ENCODE measurements at places on chromosomes 4 and X.

DNA sequence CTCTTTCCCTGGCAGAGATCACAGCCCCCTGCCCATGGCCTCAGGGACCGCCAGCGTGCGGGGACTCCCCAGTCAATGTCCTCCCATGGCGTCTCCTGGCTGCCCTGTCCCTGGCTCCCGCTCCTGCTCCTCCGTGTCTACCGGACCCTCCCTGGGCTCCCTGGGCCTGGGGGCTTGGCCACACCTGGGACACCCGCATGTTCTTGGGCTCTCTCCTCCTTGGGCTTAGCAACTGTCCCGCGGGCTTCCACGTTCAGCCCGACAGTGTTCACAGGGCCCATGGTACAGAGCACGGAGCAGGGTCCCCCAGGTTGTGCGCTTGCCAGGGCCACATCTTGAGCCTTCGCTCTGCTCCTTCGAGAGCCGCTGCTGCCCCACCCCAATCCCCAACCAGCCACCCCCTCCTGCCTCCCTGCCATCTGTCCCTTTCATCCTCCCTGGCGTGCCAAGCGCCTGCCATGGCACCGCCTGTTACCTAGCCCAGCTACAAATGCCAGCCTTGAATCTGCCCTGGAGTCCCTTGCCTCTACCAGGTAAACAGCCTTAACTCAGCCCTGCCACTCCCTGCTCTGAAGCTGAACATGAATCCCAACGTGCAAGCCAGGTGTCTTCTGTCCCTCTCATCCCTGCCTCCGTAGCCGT, 3.9 kb downstream of the AVPR2 start:
- H3K4me3 ChIP-seq: no peak overlapping the region
- H3K27ac ChIP-seq: no peak overlapping the region
- peaks cover 3% of the 10 kb centered on the region for H3K36me3 ChIP-seq
- peaks cover 8% of the 10 kb centered on the region for H3K4me1 ChIP-seq
- DNase-seq: no peak

- peaks cover 9% of the 10 kb centered on the region for H3K4me1 ChIP-seq
- no peak overlapping the region for H3K27ac ChIP-seq
- H3K27me3 ChIP-seq: no peaks in the 10 kb centered on the region
- H3K36me3 ChIP-seq: peaks cover 35% of the 10 kb centered on the region
Observed at GRCh38 chr4:185149392-185149791, 6.3 kb downstream of the SLC25A4 start.

GRCh38 chrX:29671421-29671820, 543.9 kb upstream of the MAGEB2 start:
- no peak overlapping the region for H3K4me3 ChIP-seq
- H3K27me3 ChIP-seq: no peaks in the 10 kb centered on the region
- no peaks in the 10 kb centered on the region for H3K36me3 ChIP-seq
- no peak overlapping the region for H3K27ac ChIP-seq
- no peak for DNase-seq

- no peak for DNase-seq
- H3K27me3 ChIP-seq: no peaks in the 10 kb centered on the region
- no peak overlapping the region for H3K4me3 ChIP-seq
- H3K4me1 ChIP-seq: no peaks in the 10 kb centered on the region
Observed at GRCh38 chr4:175330236-175330635, 412.1 kb downstream of the ADAM29 start.

DNA sequence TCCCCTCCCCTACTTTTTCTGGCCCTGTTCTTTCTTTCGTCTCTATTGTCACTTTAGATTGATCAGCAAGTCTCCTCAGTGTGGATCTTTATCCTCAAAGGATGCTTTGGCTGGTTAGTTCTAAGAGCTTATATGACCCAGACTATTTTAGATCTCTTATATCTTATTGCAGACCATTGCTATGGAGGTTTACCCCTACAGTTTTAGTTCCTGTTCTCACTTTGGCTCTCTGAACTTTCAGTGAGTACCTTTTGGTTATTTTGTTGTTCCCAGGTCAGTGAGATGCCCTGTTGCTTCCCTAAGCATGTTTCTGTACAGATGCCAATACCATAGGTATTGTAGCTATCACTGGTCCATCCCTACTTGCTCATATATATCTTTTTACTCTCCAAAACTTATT, 24.0 kb upstream of the MED14 start:
- H3K27me3 ChIP-seq: no peaks in the 10 kb centered on the region
- no peak for DNase-seq
- H3K4me3 ChIP-seq: no peak overlapping the region
- H3K27ac ChIP-seq: no peak overlapping the region

GRCh38 chr4:1517592-1518411, 111.6 kb upstream of the NKX1-1 start:
- peaks cover 10% of the 10 kb centered on the region for H3K4me1 ChIP-seq
- no peaks in the 10 kb centered on the region for H3K36me3 ChIP-seq
- H3K27ac ChIP-seq: no peak overlapping the region
- peaks cover 35% of the 10 kb centered on the region for H3K27me3 ChIP-seq

DNA sequence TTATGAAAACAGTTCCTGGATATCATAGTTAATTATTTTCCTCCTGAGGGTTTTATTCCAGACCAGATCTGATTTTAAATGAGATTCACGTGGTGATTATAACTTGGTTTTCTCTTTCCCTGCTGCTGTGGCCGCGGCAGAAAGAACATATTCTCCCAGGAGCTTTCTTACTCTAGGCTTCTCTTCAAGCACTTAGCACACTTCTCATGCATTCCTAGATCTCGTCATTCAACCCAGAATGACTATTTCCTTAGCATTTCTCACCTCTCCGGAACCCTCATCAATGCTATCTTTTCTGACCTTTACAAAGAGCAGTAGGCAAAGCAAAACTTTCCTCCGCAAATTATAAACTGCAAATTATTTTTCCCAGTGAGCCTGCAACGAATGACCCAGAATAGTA, 122.9 kb downstream of the GPAT3 start:
- H3K27me3 ChIP-seq: no peaks in the 10 kb centered on the region
- no peak for DNase-seq
- H3K27ac ChIP-seq: no peak overlapping the region
- no peak overlapping the region for H3K4me3 ChIP-seq
- H3K36me3 ChIP-seq: no peaks in the 10 kb centered on the region

GRCh38 chr4:26257850-26258249, 63.0 kb upstream of the RBPJ start:
- H3K36me3 ChIP-seq: no peaks in the 10 kb centered on the region
- H3K27me3 ChIP-seq: no peaks in the 10 kb centered on the region
- no peak for DNase-seq
- H3K4me3 ChIP-seq: no peak overlapping the region
- H3K4me1 ChIP-seq: no peaks in the 10 kb centered on the region
- no peak overlapping the region for H3K27ac ChIP-seq

DNA sequence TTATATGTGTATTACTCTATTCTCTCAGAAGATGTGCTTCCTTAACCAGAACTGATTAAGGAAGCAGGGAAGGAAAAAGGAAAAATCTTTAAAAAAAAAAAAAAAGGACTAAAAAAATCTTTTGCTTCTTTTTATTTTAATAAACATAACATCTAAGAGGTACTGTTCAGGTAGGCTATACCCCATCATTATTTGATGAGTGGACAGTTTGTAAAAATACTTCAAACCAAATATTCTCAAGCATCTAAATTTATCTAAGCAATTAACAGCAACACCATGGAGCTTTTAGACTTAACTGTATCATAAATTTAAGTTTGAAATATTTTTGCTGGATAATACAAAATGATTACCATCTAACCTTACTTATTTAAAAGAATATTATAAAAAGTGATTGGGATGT, 168.9 kb downstream of the MAB21L2 start:
- H3K27ac ChIP-seq: no peak overlapping the region
- H3K4me3 ChIP-seq: no peak overlapping the region
- H3K36me3 ChIP-seq: peaks cover 8% of the 10 kb centered on the region
- no peak for DNase-seq
- peaks cover 19% of the 10 kb centered on the region for H3K4me1 ChIP-seq

GRCh38 chr4:10095296-10095991, 21.2 kb downstream of the WDR1 start:
- peaks cover 30% of the 10 kb centered on the region for H3K36me3 ChIP-seq
- H3K4me1 ChIP-seq: peaks cover 23% of the 10 kb centered on the region
- H3K27me3 ChIP-seq: no peaks in the 10 kb centered on the region
- H3K4me3 ChIP-seq: no peak overlapping the region
- no peak overlapping the region for H3K27ac ChIP-seq

DNA sequence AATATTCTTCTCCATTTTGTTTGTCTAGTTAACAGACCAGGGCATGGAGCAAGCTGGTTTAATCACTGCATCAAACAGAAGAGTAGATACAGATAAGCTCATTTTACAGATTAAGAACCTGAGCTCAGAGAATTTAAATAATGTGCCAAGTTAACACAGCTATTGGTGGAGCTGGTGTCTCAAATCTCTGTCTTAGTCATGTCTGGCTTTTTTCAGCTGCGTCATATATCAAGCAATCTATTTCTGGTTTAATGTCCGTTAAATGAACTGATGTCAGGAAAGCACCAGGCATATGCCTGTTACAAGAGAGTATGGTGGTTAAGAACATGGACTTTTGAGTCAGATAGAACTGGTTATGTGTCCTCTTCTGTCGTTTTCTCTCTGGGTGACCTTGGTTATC, 79.8 kb upstream of the ADGRA3 start:
- peaks cover 20% of the 10 kb centered on the region for H3K4me1 ChIP-seq
- H3K4me3 ChIP-seq: no peak overlapping the region
- H3K27ac ChIP-seq: peak overlapping the region; percentile 36
- no peaks in the 10 kb centered on the region for H3K27me3 ChIP-seq
- DNase-seq: no peak

- H3K4me1 ChIP-seq: no peaks in the 10 kb centered on the region
- no peaks in the 10 kb centered on the region for H3K27me3 ChIP-seq
- no peak overlapping the region for H3K4me3 ChIP-seq
- H3K27ac ChIP-seq: no peak overlapping the region
- no peak for DNase-seq
Observed at GRCh38 chr4:111602848-111603247, 542.4 kb upstream of the FAM241A start.

GRCh38 chrX:71534773-71535544, 2.1 kb downstream of the OGT start:
- H3K27ac ChIP-seq: peak overlapping the region; percentile 90
- peaks cover 16% of the 10 kb centered on the region for H3K4me1 ChIP-seq
- no peaks in the 10 kb centered on the region for H3K36me3 ChIP-seq
- H3K27me3 ChIP-seq: no peaks in the 10 kb centered on the region

DNA sequence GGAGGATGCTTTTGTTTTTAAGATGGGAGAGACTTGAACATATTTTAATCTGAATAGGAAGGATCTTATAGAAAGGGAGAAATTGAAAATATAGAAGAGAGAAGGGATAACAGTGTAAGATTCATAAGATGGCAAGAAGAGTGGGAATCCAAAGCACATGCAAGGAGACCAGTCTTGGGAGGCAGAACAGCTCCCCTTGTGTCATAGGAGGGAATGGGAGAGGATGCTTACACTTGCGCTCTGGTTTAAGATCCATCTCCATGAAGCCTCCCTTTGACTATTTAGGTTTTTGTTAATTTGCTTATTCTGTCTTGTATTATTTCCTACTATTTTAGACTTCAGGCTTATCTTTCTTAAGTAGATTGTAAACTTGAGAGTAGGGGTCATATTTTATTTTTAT, 42.7 kb downstream of the KIF4A start:
- H3K36me3 ChIP-seq: peaks cover 1% of the 10 kb centered on the region
- no peak for DNase-seq
- no peaks in the 10 kb centered on the region for H3K27me3 ChIP-seq
- no peak overlapping the region for H3K27ac ChIP-seq
- H3K4me3 ChIP-seq: no peak overlapping the region

DNA sequence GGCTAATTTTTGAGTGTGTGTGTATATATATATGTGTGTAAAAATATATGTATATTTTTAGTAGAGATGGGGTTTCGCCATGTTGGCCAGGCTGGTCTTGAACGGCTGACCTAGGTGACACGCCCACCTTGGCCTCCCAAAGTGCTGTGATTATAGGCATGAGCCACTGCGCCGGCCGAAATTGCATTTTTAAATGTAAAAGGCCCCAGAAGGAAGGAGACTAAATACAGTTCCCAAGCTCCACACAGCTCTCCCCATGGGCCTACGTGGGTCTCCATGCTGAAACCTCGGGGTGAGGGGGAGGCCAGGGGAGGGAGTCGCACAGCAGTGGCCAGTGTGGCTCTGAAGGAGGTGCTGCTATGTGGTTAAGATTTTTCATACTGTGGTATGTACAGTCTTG, 12.8 kb upstream of the CDKN2AIP start:
- no peaks in the 10 kb centered on the region for H3K27me3 ChIP-seq
- H3K36me3 ChIP-seq: no peaks in the 10 kb centered on the region
- no peak for DNase-seq
- H3K4me3 ChIP-seq: no peak overlapping the region
- H3K27ac ChIP-seq: no peak overlapping the region

GRCh38 chr4:184596044-184596616, 53.1 kb downstream of the CASP3 start:
- no peak overlapping the region for H3K27ac ChIP-seq
- no peaks in the 10 kb centered on the region for H3K4me1 ChIP-seq
- H3K36me3 ChIP-seq: no peaks in the 10 kb centered on the region
- H3K4me3 ChIP-seq: no peak overlapping the region

- DNase-seq: no peak
- H3K4me3 ChIP-seq: no peak overlapping the region
- peaks cover 31% of the 10 kb centered on the region for H3K4me1 ChIP-seq
- no peaks in the 10 kb centered on the region for H3K36me3 ChIP-seq
Observed at GRCh38 chrX:71107762-71108360, 1.3 kb upstream of the CXorf65 start.

DNA sequence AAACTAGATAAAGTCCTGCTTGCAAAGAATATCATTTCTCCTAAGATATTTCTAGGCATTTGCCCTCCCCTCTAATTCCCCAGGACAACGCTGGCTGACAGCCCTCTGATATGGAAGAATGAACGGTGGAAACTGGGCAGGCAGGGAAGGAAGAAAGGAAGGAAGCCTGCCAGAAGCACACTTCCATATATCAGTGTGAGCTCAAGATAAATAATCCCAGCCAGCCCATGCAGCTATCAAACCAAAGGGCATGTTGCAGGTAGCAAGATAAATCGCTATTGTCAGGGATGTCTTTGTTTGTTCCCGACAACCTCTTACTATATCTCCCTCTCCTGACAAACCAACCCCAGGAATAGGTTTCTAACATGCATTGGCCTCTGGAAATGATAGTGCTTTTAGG, 412.8 kb downstream of the HNRNPD start:
- no peak for DNase-seq
- H3K4me1 ChIP-seq: peaks cover 12% of the 10 kb centered on the region
- no peak overlapping the region for H3K27ac ChIP-seq
- no peaks in the 10 kb centered on the region for H3K36me3 ChIP-seq

DNA sequence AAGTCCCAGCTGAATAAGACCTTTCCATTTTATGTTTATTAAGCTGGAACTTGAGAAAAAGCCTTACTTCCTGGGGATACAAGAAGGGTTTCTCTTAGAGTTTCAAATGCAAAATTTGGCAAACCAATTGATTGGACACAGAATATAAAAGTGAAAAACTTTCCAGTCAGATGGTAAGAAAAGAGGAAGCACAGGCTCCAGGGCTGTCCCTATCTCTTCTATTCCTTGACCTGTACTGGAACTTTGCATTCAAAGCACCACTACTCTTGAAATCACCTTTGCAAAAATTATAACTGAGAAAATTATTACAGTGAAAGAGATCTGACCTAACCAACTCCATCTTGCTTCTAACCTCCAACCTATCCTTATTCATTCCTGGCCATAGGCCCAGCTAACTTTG, 11.7 kb downstream of the PROM1 start:
- H3K27me3 ChIP-seq: no peaks in the 10 kb centered on the region
- H3K4me3 ChIP-seq: no peak overlapping the region
- H3K27ac ChIP-seq: no peak overlapping the region
- DNase-seq: no peak
- H3K4me1 ChIP-seq: no peaks in the 10 kb centered on the region
